Activated T-helper 1 cell treated with anti-CD3 and anti-CD28 coated beads, Interleukin-2, amount 50 U/mL, for 16 hours (primary cell): ENCODE measurements at places on chromosomes 1 and 21.

- DNase-seq = no peak
Measured at GRCh38 chr21:41580758-41581554, 73.0 kb upstream of the TMPRSS2 start.

- DNase-seq = no peak
Measured at GRCh38 chr1:38344716-38345115, 298.1 kb upstream of the POU3F1 start.

DNA sequence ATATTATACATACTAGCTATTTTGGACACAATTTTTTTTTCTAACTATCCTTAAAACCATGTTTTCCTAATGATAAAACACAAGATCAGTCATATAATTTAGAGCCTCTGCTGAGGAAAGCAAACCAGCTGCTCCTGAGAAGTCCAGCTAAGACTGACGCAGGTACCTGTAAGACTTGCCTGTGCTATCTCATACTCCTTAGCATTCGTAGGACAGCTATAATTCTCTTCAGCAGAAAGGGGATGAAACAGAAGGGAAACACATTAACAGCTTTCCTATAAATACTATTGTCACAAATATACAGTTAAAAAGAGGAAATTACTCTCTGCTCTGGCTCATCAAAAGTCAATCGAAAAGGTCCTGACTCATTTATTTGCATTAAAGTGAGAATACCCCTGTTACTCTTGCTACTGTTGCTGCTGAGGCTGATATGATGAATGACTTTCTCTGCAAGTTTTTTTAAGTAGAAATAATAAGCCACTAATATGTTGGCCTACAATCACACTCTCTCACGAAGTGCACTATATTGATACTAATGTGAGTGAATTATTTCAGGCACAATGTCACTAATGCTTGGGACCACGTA is 757.1 kb downstream of the KCNT2 start:
- no peak for DNase-seq

DNA sequence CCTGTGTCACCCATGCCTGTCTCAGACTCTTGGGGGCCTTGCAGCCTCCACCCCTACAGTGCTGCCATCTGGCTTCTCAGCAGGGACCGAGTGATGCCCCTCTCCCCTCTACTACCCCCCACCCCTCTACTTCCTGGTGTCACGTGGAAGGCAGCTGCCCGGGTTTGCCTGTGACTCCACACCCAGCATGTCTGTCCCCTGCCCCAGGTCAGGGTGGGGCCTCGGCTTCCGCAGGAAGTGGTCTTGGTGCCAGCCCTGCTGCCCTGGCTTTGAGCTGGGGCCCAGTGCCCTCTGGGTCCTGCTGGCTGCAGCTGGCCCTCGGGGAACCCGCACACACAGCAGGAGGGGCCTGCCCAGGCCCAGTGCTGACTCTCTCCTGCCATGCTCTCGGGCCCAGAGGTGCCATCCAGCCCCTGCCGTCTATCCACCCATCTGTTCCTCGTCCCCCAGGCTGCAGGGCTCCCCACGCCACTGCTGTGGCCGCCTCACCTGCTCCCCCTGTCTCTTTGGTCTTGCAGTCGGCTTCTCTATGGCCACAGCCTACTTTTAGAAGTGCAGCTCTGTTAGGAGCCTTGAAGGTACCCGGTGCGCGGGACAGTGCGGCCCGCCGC is 24.0 kb downstream of the PLCH2 start:
- DNase-seq = no peak

DNA sequence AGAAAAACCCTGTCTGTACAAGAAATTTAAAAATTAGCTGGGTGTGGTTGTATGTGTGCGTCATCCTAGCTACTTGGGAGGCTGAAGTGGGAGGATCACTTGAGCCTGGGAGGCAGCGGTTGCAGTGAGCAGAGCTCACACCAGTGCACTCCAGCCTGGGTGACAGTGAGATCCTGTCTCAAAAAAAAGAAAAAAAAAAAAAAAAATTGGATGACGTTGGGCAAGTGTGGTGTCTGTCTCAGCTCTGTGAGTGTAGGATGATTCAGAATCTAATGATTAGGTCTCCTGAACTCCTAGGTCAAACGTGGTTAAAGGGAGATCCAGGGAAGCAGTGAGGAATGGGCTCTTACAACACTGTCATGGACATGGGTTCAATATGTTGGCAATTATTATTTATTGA is 435.9 kb downstream of the KIF26B start:
- no peak for DNase-seq

DNA sequence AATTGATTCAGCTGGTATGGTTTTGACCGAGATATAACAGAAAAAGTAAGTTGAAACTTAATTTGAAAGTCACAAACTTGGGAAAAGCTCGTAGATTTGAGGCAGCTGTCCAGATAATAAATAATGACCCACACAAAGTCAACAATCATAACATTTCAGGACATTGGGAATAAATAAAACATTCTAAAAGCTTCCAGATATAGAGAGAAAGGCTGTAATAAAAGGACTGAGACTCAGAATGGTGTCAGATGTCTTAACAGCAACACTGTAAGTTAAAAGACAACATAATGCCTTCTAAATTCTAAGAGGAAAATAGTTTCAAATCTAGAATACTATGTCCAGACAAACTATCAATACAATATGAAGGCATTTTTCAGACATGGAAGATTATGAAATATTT is 163.3 kb downstream of the CDC42BPA start:
- no peak for DNase-seq

- no peak for DNase-seq
Measured at GRCh38 chr1:54885807-54886723, 930 bp downstream of the DHCR24 start.

GRCh38 chr1:143691400-143691891 is 280.3 kb downstream of the FAM72C start:
- no peak for DNase-seq

DNA sequence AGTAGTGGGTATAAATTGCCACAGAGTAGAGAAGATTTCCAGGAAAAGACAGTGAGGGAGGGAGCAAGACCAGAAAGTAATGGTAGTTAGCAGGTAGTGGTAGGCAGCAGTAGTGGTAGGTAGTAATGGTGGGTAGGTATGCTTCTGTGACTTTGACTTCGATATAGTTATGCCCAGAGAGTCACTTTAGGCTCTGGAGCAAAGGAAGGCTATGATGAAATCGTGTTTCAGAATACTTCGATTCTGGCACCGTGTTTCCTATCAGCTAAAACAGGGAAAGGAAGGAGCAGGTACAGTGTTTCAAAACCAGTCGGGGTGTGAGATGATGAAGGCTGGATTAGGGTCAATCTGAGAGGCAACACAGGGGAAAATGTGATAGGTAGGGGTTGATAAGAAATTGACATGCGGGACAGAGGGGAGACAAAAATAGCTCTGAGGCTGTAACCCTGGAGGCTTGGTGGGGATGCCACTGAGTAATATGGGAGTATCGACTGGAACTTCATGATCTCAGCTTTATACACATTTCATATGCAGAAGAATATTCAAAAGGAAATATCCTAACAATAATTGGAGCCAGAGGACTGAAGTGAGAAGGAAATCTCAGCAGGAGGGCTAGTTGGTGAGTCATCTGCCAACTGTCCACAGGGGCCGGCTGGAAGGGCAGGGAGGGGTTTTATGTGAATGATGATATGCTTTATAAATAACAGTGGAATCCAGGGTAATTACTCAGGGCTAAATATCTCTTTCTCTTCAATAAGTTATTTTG is 25.2 kb upstream of the TRIM45 start:
- DNase-seq = no peak

DNA sequence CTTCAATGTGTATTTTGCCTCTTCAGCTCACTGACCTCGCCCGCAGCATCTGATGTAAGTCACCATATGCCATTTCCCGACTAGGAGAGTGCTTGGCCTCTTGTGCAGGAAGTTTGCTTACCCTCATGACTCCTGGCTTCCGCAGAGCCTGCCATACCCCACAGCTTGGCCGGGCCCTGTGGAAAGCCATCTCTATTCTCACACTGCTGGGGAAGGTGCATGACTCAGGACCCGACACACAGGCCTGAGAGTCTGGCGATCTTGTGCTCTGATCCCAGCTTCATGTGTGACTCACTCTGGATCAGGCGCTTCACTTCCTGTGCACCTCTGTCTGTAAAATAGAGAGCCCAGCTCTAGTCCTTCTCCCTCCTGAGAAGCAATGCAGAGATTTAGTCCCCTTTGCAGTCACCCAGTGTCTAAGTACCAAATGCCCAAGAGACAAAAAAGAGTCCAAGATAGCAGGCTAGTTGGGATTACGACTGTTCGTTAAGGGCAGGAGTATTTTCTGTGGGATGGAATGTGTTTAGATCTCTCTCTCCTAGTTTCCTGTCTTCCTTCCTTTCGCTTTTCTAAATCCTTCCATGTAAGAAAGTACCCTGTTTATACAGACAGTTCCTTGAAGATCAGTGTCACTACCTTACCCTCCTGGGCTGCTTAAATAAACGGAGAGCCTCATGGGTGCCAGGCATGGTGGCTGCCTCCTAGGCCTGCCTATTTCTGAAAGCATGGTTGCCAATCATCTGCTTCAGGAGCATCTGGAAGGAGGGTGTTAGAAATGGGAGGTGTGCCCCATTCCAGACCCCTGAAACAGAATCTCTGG is 62.8 kb upstream of the KIF26B start:
- DNase-seq = no peak

DNA sequence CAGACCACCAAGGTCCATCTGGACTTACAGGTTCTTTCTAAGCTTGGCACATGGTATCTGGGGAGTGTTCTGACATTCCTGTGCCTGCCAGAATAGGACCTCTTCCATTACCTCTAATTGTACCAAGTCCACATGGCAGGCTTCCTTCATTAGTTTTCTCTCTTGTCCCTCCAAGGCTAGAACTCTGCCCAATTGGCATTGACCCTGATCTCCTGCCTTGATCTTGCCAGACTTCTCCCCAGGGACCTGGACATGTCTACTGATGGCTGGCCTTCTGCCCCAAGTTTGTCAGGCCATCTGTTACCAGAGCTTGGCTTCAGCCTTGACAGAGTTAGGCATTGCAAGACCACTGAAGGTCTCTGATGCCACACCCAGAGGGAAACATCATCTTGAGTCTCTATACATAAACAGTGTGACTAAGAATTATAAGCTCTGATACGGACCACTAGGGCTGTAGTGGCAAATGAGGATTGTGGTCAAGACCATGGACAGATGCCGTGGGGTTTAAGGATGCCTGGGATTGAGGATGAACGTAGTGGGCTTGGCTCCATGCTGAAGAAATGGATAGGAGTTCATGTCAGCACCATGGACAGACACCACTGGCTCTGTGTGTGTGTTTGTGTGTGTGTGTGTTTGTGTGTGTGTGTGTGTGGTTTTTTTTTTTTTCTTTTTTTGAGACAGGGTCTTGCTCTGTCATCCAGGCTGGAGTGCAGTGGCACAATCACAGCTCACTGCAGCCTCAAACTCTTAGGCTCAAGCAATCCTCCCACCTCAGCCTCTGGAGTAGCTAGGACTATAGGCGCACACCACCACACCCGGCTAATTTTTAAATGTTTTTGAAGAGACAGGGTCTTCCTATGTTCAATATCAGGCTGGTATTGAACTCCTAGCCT is 19.5 kb upstream of the PSMB2 start:
- no peak for DNase-seq

GRCh38 chr1:110870721-110871388 is 2.1 kb upstream of the CD53 start:
- no peak for DNase-seq

DNA sequence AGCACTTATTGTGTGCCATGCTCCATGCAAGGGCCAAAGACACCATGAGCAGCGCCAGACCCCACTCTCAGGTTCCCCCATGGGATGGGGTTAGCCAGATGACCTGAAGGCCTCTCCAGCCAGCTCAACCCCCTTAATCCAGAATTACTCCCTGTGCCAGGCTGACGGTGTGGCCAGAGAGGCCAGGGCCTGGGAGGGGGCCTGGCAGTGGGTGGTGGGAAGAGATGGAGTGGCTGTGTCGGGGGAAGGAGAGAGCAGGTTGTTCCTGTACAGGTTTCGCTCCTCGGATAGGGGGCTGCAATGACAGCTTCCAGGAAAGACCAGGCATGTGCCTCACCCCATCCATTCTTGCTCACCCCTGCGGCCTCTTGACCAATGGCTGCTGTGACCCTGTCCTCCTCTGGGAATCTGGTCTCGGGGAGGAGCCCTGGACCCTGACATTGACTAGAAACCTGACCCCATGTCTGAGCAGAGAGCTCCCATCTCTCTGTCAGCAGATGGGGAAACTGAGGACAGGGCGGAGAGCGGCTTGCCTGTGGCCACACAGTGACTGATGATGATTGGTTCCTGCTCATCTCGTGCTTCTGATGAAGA is 345.3 kb downstream of the MATN1 start:
- DNase-seq = no peak

- DNase-seq = no peak
Measured at GRCh38 chr1:201633811-201634210, 94.9 kb downstream of the NAV1 start.

GRCh38 chr1:234598974-234599616 is 10.9 kb downstream of the IRF2BP2 start:
- DNase-seq = no peak

DNA sequence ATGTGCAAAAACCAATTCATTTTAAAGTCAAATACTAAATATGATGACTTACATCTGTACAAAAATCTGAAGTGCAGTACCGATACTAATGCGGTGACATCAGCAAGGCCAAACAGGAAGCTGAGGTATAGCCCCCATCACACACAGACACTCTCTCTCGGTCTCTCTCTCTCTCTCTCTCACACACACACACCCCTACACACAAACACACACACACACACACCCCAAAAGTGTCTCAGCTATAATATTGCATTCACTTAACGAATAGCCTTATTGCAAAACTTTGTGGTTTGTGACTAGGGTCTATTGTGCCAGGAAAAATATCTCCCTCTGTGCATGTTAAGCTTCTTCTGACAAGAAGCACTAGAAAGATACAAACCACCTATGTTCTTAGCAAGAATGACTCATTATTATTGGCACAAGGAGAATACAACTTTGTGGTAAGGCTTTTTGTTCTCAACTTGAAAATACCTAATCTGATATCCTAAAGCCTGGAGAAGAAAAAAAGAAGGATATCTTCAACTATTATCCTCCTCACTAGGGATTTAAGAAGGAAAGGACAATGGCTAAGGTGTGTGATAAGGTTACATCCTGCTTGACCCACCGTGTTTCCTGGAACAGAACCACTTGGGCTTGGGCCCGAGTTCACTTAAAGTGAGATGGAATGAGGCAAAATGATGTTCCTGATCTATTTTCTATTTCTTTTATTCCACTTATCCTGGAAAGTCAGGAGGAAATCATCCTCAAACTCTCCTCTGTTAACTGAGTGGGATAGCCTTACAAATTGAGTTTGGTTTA is 107.1 kb downstream of the NIBAN1 start:
- DNase-seq = peak; percentile 19

GRCh38 chr1:244062156-244062725 is 11.2 kb downstream of the ZBTB18 start:
- no peak for DNase-seq

GRCh38 chr1:207872621-207873020 is 38.3 kb downstream of the CD34 start:
- no peak for DNase-seq

DNA sequence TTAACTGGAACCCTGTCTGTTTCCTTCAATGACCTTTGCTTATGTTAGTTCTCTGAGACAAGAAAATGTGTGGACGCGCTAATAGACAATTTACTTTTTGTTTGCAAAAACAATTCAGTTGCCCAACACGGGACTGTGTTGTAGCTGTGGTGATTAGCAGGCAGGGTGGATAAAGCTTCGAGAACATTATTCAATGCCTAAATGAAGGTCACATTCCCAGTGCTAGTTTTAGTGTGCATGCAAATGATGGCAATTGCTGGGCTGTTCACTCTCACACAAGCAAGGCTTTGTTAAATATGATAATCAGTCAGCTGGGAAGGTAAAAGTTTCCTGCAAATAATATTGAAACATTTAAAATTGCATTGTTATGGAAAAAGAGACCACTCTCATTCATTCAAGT is 188.4 kb downstream of the BACH1 start:
- no peak for DNase-seq

GRCh38 chr1:31476891-31477846 is 64.2 kb downstream of the SERINC2 start:
- DNase-seq = no peak
